ENCODE measurements at places on chromosomes 7 and 10.

GRCh38 chr7:23315366-23315765 lies 16.2 kb downstream of the MALSU1 start:
- no peak for DNase-seq

- DNase-seq, result no peak
These were observed 15.9 kb downstream of the CAMK2B start for GRCh38 chr7:44309271-44310091.

DNA sequence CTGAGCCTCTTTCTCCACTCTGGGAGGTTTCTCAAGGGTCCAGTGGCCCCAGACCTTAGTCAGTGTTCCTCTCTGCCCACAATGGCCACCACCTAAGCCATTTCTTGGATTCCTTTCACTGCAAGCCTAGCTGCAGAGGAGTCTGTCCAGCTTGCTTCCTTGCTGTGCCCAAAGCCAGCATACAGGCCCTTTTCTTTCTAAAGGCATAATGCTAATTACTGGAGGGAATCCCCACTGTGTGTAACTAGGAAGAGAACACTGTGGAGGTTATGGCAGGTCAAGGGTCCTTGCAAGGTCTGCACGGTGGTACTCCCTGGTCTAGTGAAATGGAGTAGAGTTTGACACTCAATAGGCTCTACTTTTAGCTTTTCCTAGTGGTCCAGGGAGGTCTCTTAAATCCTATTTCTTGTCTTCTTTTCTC lies 70.4 kb upstream of the CC2D2B start:
- peak; percentile 84 for DNase-seq

GRCh38 chr7:24298696-24299095 lies 14.7 kb downstream of the NPY start:
- DNase-seq, result no peak

GRCh38 chr7:133542209-133542780 lies 289.4 kb downstream of the EXOC4 start:
- no peak for DNase-seq

GRCh38 chr7:85711894-85712293 lies 525.0 kb upstream of the SEMA3D start:
- DNase-seq, result no peak

All from inflammatory macrophage treated with lipopolysaccharide for 1 hour (primary cell).